ENCODE measurements at places on chromosomes 12 and 14. TPM values are rescaled to one million over a fixed set of nuclear protein-coding genes. Genes with fewer than 3 reads are reported as not detected.

The TBK1 gene
- 44.7 TPM for total RNA-seq

The CDK2 gene
- 25.8 TPM for total RNA-seq

The SLC17A8 gene
- not detected for total RNA-seq

The NEUROD4 gene
- not detected for total RNA-seq

The GPX2 gene
- total RNA-seq: not detected

The TAS2R46 gene
- total RNA-seq: 3.2 TPM

The SLC15A4 gene
- total RNA-seq: 34.1 TPM

The SMARCD1 gene
- total RNA-seq: 69.2 TPM

All from epithelial cell of umbilical artery (primary cell).